ENCODE measurements at places on chromosomes 7 and 10. TPM values are rescaled to one million over a fixed set of nuclear protein-coding genes. Genes with fewer than 3 reads are reported as not detected.

DNA sequence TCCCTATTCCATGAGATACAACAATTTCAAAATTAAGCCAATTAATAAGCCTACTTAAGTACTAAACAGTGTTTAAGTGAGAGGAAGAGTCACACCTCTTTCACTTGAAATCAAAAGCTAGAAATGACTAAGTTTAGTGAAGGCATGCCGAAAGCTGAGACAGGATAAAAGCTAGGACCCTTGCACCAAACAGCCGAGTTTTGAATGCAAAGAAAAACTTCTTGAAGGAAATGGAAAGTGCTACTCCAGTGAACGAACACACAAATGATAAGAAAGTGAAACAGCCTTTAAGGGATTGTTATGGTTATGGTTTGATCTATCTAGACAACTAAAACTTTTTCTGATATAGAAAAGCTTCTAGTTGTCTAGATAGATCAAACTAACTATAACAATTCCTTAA, 135.4 kb upstream of the KMT2E start:
- no peak for DNase-seq

- DNase-seq: peak; percentile 56
These were observed 58.3 kb downstream of the MALSU1 start for GRCh38 chr7:23357190-23358093.

DNA sequence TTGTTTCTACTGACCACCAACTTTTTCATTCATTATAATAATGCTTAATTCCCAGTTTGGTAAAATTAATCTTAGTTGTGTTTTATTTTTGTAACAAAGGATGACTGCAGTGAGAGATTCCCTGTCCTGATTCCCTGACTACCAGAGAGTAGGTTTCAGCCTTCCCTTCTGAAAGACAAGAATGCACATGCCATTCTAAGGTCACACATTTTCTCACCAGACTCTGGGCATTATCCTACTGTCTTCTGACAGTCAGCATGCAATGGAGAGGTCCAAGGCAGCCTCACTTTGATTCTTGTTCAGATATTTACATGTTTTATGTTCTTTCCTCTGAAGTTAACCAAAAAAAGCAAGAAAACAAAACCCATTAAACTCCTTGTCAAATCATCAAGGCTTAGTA, 372.7 kb upstream of the CDC14C start:
- no peak for DNase-seq

DNA sequence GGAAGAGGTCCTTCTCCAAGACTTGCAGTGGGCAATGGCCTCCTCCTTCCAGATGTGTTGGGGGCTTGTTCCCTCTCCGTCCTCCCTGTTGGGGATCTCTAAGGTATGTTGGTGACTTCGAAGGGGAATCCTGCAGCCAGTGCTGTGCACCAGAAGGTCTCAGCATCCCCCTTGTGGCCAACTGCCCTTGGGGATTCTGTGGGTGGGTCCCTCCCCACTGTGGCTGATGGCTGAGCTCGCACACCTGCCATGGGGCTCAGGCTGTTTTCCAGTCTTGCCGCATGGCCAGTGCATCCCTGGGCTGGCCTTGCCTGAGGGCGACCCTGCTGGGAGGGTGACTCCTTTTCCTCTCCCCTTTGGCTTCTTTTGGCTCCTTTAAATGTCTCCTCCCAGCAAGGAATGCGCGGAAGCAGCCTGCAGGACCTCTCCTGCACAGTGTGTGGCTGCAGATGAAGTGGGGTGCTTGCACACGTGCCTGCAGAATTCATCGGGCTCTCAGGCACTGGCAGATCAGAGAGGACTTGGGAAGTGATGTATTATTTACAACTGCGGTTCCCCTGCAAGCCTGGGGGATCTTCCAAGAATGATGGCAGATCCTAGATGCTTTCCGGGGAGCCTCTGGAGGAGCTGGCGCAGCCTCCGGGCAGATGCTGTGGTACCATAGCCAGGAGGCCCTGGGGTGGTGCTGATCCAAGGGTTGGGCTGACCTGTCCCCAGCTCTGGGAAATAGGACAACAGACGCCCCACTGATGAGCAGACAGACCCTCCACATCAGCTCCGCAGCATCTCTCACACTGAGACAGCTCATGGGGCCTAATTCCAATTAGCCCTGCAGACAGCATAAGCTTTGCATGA, 410.0 kb downstream of the TCERG1L start:
- DNase-seq: no peak

GRCh38 chr7:116929914-116930913, 23.1 kb upstream of the ST7 start:
- peak; percentile 88 for DNase-seq

DNA sequence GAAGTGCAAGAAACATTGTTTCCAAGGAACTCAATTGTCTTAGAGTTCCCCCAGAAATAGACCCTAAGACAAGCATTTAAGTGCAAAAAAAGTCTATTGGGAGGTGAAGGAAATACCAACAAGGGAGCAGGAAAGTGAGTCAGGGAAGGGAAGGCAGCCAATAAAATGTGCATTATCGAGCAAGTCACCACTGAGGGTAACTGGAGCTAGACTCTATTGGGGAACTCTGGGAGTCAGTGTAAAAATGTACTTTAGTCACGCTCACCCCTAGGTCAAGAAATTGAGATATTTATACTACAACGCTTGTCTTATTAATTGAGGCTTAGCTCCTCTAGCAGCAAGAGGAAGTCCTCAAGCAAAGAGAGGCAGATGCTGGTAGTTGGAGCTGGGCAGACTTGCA, 137.7 kb downstream of the RTKN2 start:
- no peak for DNase-seq

- DNase-seq: no peak
These were observed 197.5 kb downstream of the ZNF438 start for GRCh38 chr10:30834153-30834552.

- peak; percentile 51 for DNase-seq
These were observed 106.2 kb downstream of the REEP3 start for GRCh38 chr10:63627396-63627795.

- DNase-seq: no peak
These were observed 6.8 kb downstream of the GNGT1 start for GRCh38 chr7:93913197-93913596.

DNA sequence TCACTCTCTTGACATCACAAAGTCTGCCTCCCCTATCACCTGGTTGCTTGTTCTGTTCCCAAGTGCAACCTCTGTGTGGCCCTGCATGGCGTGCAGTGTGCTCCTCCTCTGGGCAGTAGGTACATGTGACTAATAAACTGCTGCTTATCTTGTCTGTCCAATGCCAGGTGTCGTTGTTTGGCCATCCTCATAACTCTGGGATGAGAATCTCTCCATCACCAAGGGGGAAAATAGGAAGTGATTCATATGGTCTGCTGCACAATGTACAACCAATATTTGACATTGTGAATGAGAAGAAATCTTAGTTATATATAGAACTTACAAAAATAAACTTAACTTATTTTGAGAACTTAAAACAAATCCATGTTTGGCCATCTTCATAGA, 135.2 kb downstream of the INHBA start:
- DNase-seq: no peak

DNA sequence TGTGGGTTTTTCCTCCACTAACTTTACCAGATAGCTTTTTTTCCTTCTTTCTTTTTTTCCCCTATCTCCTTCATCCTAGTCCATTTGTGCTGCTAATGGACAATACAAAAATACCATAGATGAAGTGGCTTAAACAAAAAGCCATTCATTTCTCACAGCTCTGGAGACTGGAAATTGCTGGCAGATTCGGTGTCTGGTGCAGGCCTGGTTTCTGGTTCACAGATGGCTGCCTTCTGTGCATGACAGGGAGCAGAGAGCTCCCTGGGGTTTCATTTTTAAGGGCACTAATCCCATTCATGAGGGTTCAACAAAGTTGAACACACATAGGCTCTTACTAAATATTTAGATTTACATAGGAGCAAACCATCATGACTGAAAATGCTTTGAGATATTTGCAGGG, 467.4 kb downstream of the TYW1 start:
- DNase-seq: no peak

GRCh38 chr7:95322396-95322795, 1.9 kb downstream of the PON1 start:
- no peak for DNase-seq

- DNase-seq: no peak
These were observed 140.0 kb downstream of the ITGB8 start for GRCh38 chr7:20470726-20471125.

DNA sequence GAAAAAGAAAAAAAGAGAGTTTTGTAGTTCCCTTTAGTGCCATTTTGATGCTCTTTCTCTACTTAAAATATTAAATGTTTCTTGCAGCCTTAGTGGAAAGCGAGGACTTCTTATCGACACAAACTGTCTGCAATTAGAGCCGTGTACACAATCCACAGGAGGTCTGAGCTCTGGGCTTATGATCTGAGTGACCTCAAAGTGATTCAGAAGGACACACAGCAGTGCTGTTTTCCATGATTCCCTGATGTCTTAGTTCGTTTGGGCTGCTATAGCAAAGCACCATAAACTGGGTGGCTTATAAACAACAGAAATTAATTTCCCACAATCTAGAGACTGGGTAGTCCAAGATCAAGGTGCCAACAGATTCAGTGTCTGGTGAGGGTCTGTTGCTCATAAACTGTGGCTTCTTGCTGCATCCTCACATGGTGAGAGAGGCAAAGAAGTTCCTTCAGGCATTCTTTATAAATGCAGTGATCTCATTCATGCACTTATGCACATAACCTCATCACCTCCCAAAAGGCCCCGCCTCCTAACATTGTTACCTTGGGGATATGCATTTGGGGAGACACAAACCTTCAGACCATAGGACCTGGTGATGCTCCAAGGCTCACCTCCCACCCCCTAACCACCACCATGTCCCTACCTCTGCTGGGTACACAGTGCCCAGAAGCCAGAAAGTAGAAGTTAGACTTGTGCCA, 204.5 kb upstream of the GHITM start:
- DNase-seq: no peak

- no peak for DNase-seq
These were observed 57.4 kb upstream of the NEBL start for GRCh38 chr10:20954519-20954918.

GRCh38 chr7:155709453-155709852, 65.0 kb downstream of the RBM33 start:
- DNase-seq: no peak

DNA sequence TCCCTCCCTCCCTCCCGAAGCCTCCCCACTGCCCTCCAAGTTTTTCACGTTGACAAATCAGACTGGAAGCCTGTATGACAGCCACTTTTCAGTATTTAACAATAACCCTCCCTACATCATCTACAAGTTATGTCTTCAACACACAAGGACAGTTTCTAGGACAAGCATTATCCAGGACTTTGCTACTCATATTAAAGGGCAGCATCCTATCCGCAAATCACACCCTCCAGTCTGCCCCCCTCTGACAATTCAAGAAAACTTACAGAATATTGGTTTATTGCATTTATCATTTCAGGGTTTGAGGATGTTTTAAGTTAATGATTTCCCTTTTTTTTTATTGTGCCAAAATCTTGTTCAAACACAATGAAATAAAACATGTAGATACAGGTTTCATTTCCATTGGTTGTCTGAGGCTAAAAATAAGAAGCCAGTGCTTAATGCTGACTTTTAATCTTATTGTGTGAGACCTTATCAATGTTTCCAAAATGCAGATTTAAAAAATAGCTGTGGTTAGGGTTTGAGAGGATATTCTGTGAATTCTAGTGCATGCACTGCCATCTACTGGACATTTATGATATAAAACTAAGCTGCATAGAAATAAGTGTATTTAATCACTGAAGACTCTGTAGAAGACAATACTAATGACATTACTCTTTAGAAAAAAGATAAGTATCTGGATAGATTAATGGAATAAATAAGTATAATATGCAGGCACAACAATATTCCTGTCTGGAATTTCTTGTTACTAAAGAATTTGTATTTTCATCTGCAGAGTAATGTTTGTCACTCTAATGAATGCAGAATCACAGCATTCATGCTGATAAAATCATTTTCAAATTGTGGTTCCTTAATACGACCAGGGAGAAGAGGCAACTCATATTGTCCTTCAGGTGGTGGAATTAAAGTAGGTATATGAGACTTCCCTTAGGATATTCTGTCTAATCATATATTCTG, 64.1 kb downstream of the CAV1 start:
- no peak for DNase-seq

- DNase-seq: no peak
These were observed 82.3 kb downstream of the NXPH1 start for GRCh38 chr7:8515640-8516185.

DNA sequence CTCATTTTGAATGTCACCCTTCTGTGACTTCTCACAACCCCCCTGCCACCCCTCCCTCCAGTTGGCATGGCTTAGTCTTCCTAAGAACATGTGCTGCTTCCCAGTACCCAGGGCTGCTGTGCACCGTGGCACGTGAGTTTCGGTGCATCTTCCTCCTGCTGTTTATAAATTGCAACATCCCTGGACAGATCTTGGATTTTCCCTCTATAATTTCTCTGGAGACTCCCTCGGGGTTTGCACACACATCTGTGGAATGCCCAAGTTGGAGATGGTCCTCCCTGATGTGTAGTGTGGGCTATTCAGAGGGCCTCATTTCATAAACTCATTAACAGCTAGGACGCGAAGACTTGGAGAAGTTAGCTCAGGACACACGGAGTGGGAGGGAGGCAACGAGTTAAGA, 52.9 kb downstream of the IKZF1 start:
- no peak for DNase-seq

- DNase-seq: no peak
These were observed 52.0 kb downstream of the LRRC4 start for GRCh38 chr7:127979113-127979727.

DNA sequence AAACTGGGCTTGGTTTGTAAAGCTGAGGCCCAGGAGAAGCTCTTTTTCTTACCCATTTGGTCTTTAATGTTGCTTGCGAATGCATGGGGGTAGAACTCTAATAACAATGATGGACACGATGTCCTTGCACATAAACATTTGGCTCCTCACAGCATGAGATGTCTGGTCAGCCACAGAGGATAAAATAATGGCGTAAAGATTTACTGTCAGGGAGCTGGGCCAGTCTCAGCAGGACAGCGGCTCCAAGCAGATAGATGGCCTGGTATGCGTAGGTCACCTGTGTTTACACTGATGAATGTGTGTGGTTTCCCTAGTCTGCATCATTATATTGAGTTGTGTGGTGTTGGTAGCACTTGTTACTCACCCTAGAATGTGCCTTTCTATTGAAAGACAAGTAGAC, 537.4 kb downstream of the CNTNAP2 start:
- no peak for DNase-seq

GRCh38 chr10:110487411-110488331, 10.0 kb upstream of the DUSP5 start:
- peak; percentile 22 for DNase-seq

The SLC29A3 gene
- 4.9 TPM for total RNA-seq

The DLX5 gene
- total RNA-seq: 1.1 TPM

The NRCAM gene
- 32.4 TPM for total RNA-seq

The PRKG1 gene
- 50.8 TPM for total RNA-seq

The ANXA8L1 gene
- total RNA-seq: 12.0 TPM

The PNLIPRP3 gene
- not detected for total RNA-seq

The CHAT gene
- not detected for total RNA-seq

The PLAU gene
- 13.5 TPM for total RNA-seq

The ASAH2 gene
- total RNA-seq: 3.7 TPM

The ZNHIT1 gene
- total RNA-seq: 49.2 TPM

The HMX3 gene
- not detected for total RNA-seq

The UPK3BL2 gene
- 17.4 TPM for total RNA-seq

The THSD7A gene
- 8.2 TPM for total RNA-seq

The NXPH1 gene
- total RNA-seq: 0.09 TPM

The GIMAP5 gene
- total RNA-seq: 27.3 TPM

The SLC18A3 gene
- not detected for total RNA-seq

The ZNF282 gene
- total RNA-seq: 35.8 TPM

The HOGA1 gene
- 0.63 TPM for total RNA-seq

The TRIM4 gene
- 26.4 TPM for total RNA-seq

All from lung (tissue), 17 donors.